Thoracic aorta (tissue), 2 donors: ENCODE measurements at places on chromosomes 7 and 10.

GRCh38 chr7:101155303-101155702, 1.0 kb downstream of the AP1S1 start:
- no peak for DNase-seq

DNA sequence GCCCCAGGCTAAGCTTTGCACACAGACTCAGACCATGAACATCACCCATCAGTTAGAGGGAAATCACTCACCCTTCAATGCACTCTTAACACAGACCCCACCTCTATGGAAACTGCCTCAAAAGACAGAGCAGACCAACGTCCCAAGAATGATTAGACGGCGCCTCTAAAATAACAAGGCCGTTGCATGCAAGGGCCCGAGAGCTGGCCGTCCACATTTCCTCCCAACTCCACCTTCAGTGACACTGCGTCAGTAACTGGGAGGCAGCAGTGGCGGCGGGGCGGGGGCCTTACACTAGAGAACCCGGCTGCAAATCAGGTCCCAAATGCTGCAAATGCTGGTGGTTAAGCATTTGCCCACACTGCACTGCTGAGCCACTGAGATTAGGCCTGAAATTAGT, 115.0 kb downstream of the PTPRN2 start:
- DNase-seq: no peak

DNA sequence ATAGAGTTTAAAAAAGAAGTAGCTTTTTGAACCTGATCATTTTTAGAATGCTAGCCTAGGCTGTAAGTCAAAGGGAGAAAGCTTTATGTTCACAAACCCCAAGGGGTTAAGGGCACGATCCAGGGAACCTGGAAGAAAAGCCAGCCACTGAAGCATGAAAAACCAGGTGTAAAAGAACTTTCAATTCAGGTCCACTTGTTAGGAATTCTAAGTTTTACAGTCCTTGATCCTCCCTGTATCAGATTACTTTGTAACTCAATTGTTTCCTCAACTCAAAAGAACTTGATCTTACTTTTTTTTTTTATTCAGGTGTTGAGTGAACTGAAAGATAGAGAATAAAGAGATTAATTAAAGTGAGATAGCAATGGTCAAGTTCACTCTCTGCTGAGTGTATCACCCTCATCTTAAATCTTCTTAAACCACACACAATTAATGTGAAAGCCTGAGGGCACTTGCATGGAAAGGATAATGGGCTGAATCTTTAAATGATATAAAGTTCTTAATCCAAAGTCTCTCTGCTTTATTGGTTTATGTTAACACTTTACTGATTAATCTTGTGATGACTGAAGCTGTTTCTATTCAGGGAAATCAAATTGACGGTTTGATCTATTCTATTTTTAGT, 672.2 kb upstream of the LRRN3 start:
- DNase-seq: no peak

DNA sequence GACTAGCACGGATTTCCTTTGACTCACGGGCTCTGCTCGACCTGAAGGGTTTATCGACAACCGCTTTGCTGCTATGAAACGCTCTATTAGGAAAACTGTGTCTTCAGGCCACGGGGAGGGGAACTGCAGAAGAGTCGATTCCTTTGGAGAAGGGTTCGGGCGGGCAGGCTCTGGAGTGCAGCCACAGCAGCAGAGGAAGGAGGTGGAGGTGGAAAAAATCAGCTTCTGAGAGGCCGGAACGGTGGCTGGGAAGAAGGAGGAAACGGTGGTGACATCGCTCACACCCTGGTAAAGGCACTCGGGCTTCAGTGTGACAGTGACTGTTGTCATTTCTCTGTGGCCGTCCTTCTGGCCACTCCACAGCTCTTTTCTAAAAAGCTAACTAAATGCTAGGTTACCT, 64.6 kb upstream of the MGMT start:
- DNase-seq: no peak

DNA sequence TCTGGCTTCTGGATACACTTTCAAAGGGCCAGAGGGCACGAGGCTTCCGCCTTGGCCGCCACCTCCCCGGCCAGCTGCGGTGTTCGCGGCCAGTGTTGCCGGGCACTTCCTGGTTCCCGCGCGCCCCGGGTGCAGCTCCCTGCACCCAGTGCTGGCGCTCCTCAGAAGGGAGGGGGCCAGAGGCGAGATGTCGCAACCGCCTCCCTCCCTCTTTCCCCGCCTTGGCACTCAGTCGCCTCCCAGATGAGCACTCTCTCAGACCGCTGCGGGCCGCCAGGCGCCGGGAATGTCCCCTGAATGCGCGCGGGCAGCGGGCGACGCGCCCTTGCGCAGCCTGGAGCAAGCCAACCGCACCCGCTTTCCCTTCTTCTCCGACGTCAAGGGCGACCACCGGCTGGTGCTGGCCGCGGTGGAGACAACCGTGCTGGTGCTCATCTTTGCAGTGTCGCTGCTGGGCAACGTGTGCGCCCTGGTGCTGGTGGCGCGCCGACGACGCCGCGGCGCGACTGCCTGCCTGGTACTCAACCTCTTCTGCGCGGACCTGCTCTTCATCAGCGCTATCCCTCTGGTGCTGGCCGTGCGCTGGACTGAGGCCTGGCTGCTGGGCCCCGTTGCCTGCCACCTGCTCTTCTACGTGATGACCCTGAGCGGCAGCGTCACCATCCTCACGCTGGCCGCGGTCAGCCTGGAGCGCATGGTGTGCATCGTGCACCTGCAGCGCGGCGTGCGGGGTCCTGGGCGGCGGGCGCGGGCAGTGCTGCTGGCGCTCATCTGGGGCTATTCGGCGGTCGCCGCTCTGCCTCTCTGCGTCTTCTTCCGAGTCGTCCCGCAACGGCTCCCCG, at the start of gene FFAR4:
FFAR4 (plus strand) TSS at position 231 of the 842 bp plus-strand sequence; CDS start at position 287, 56 bp downstream.
- DNase-seq: no peak

DNA sequence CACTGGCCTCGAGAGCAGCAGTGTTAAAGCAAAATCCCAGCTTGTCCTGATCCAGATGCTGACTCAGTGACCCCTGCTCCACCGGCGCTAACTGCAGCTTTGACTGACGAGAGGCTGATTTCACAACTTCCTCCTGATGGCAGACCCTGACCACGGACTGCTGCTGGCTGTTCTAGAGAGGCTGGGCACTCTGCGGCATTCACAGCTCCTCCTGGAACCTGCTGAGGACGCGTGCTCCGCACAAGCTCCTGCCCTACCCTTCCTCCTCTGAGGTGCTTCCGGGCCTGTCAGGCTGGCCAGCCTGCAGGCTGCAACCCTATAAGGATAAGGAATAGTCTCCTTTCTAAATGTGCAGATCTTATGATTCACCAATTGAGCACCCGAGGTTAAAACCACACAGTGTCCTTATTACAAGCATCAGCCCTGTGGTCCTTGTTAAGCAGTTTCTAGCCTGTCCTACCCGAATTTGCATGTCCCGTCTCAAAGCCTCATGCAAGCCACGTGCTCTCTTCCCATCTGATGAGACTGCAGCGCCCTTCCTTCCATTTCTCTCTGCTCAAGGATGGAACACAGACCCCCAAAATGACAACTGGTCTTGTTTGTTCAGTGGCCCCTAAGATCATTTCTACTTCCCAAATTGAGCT, 35.5 kb upstream of the NCAPG2 start:
- DNase-seq: no peak

- no peak for DNase-seq
Measured at GRCh38 chr7:116258734-116259133, 48.4 kb downstream of the TES start.

DNA sequence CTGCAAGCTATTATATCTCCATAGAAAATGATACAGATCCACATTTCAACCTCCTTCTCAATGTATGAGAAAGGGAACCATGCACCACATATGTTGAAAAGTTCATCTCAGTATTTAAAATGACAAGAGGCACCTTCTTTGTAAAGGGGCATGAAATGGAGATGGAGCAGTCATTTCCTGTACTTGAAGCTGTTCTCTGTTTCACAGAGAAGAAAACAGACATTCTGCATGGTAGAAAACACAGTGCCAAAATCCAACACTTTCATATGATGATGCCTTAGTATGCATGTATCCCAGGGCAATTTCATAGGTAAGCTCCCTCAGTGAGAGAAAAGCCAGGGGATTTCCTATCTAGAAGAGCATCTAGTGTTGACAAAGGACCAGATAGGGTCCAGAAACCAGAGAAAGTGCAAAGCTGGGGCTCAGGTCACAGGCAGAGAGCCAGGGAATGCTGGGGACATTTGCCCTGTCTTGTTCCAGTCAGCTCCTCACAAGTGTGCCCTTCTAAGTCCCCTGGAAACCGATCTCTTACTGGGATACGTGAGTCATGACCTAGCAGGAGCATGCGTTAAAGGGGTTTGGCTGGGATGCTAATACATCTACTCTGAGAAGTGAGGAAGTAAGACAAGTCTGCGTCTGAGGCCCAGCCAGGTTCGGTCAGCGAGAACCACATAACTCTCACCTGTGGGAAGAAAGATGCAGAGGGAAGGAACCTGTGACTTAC, 118.7 kb downstream of the ICA1 start:
- no peak for DNase-seq

GRCh38 chr7:108000875-108001763, 1.8 kb downstream of the LAMB1 start:
- DNase-seq: no peak

GRCh38 chr7:151373599-151373998, 32.0 kb downstream of the NUB1 start:
- DNase-seq: no peak
